ENCODE measurements at places on chromosomes 7 and 10. TPM values are rescaled to one million over a fixed set of nuclear protein-coding genes. Genes with fewer than 3 reads are reported as not detected.
A peak's percentile ranks its signal among the peaks of the same experiment; 100 is the strongest.

The ITGA8 gene
- total RNA-seq: 0.06 TPM

The AMZ1 gene
- not detected for total RNA-seq

The ABCB1 gene
- total RNA-seq: 11.8 TPM

The KCND2 gene
- not detected for total RNA-seq

The RNF32 gene
- 1.6 TPM for total RNA-seq

The ARMS2 gene
- total RNA-seq: not detected

- no peak for DNase-seq
These were observed 105.2 kb downstream of the CUBN start for GRCh38 chr10:17024461-17024860.

DNA sequence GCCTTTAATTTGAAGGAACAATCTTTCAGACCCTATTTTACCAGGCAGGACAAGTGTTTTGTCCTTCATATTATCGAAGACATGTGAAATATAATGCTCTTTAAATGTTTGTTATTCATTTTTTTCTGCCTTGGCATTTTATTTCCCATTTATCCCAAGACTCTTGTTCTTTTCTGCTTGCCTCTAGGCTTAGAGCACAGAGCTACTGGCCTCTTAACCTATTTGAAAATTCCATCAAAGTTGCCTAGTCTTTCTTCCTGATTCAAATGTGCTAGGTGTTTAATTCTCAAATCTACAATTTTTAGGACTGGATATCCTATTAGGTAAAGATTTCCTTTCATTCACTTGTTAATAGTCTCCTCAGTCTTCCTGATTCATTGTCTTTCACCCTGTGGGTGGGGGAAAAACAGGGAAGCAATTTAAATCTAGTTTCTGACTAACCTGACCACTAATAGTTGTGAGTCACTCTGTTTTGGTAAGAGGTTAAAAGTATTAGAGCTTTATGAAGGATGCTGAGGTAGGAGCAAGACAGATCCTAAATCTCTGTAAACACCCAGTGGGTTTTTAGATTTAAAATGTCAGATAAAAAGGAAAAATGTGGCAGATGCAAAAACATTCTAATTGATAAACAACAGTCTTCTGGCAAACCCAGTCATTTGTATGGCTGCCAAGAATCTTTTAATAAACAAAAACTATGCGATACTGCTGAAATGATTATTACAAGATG lies 1.5 kb downstream of the LIPK start:
- peak; percentile 78 for DNase-seq

DNA sequence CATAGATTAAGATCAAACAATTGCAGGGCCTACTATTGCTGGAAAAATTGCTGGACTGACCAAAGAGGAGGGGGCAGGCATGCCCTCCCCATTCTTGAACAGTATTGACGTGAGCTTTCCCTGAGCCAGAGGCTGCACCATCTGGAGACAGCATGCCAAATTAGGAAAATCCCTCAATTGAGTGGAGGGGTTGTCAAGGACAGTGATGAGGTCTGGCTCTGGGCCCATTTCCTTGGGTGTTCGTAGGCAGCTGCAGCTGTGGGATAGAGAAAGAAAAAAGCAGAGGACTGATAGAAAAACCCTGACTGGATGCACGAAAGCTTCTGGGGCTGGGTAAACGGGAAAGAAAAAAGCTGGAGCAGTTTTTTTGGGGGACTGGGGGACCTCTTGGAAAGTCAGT lies 22.8 kb upstream of the ORC5 start:
- peak; percentile 49 for DNase-seq

DNA sequence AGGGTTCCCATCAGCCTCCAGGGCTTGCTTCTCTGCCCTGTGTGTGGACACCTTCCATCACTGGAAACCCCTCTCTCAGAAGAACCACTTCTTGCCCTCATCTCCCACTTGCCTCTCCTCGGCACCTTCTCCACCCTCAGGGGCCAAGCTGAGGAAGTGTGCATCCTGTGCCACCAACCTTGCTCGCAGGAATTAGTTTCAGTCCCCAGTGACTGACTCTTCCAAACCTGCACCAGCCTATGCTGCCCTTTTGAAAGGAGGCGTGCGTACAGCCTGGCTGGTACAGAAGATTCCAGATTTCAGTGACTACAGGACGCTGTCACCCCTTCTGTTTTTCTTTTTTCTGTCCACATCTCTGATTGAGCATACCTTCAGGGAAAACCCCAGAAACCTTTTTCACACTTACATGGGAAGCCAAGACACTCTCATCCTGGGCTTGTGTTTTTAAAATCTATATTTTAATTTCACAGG lies 67.1 kb downstream of the IKZF1 start:
- no peak for DNase-seq

DNA sequence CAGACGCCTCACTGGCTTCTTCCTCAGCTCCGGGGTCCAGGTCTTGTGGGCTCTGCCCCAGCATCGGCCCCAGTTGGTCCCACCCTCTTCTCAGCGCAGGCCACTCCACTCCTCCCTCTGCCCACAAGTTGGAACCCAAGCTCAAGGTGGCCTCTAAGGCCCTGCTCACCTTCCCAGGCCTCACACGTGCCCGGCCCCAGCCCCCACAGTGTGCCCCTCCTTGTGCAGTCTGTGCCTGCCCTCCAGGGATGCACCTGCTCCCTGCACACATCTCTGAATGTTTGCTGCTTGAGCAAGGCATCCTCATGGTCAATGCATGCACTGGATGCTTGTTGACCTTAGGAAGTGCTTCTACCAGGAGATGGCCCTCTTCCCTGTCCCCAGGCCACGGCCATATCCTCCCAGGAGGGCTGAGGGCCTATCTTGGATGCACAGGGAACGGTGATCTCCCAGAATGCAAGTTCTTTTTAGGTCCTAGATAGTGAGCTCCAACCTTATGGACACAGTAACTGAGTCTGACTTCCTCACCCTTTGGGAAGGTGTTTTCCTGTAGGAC lies 7.7 kb upstream of the AEBP1 start:
- no peak for DNase-seq

DNA sequence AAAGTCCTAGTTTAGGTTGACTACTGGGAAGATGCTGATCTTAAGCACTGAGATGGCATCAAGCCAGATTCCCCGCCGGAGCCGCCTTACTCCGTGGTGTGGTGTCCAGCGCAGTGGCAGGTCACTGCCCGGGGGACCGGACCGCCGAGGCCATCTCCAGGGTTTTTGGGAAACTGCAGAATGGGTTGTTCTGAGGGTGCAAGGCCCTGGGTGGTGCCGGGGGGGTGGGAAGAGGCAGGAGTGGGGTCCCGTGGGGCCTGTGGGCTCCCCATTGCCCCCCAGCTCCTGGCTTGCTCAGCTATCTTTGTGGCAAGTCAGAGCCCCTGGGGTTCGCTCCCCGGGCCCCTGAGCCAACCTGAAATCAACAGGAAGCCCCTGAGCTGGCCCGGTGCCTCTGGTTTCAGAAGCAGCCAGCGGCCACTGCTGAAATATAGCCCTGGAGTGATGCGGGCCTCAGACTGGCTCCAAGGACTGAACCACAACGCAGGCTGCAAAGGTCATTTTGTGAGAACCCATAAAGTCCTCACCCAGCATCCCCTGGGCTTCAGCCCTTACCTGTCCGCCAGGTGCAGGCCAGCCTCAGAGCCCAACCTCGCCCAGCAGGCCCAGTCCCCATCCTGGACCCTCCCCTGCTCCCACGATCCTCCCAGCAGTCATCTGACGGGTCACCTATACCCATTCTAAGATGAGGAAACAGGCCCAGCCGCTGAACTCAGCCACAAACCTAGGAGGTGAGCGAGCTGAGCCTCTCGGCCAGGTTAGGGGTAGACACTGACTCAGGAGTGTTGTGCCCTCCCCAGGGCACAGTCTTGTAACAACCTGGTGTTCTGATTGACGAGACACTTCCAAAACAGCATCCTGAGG lies 102.7 kb downstream of the PDGFA start:
- DNase-seq: no peak

- DNase-seq: peak; percentile 53
These were observed 6.2 kb downstream of the GSAP start for GRCh38 chr7:77409739-77410547.

DNA sequence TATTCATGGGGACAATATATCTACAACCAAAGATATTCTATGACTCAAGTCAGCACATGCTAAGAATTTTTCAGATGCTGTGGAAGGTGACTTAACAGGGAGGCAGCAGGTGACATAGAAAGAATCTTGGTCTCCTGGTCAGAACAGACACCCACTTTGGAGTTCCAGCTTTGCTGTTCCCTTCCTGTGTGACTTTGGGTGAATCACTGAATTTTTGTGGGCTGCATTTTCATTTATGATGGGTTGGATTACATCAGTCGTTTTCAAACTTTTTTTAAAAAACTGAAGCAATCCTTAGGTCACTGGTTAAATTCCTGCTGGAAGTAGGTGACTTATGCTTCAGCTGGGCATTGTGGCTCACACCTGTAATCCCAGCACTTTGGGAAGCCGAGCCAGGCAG lies 24.9 kb downstream of the RGR start:
- peak; percentile 60 for DNase-seq

DNA sequence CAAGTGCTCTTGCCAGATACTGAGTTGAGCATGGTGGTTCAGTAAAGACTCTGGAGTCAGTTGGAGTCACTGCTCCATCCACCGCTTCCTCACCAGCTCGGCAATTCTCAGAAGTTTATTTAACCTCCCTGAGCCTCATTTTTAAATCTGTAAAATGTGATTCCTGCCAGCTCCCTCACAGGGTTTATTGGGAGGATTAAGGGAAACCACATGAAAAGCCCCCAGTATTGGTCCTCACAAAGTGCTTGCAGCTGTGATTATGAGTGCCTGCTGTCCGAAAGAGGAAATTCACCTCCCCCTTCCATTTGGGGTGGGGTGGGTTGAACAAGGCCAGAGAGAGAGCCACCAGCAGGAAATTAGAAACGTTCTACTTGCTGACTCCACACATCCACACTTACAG lies 99.0 kb downstream of the AOAH start:
- DNase-seq: peak; percentile 91

DNA sequence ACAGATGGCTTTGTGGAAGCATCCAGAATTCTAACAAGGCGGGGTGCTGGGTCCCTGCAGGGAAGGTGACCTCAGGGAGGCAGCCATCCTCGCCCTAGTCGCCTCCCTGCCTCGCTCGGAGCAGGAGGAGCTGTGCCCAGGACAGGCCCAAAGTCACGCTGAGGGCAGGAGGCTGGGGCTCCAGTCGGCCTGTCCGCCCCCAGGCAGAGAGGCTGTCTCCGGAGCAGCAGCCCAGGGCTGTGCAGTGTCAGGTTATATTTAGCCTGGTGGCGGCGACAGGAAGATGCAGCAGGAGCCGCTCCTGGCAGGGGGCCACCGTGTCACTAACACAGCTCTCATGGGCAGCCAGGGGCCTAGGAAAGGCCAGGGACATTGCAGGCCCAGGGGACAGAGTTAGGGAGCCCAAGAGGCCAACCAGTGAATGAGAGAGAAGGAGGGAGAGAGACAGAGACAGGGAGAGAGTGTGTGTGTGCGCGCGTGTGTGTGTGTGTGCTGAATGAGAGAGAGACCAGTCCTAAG lies 13.5 kb downstream of the KCNH2 start:
- DNase-seq: no peak

DNA sequence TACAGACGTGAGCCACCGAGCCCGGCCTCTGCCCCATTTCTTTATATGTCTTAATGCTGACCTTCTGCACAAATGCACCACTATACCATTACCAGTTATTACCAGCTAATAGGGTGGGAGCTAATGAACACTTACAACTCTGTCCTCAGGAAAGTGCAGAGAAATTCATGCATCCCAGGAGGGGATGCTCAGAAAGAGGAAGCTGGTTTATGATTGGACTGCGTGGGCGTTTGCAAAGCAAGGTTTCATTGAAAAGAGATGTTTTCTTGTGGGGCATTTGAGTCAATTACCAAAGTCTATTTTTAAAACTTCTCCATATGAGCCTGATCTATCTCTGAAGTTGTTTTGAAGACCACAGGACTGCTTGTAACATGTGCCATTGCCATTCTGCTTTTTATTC lies 417.7 kb upstream of the CELF2 start:
- no peak for DNase-seq

- no peak for DNase-seq
These were observed 40.4 kb downstream of the PROSER2 start for GRCh38 chr10:11863353-11864109.

GRCh38 chr7:153322991-153323390 lies 563.4 kb downstream of the ACTR3B start:
- no peak for DNase-seq
